Lung microvascular endothelial cell (primary cell): ENCODE measurements at places on chromosomes 3 and 15. TPM values are rescaled to one million over a fixed set of nuclear protein-coding genes. Genes with fewer than 3 reads are reported as not detected.

Gene TRIM69
- 6.1 and 8.5 TPM in 2 replicates for total RNA-seq

Gene SMCO1
- not detected in 2 replicates for total RNA-seq

Gene FBXL2
- 7.8 and 8.9 TPM in 2 replicates for total RNA-seq

Gene ITGB5
- total RNA-seq, result 49.2 and 90.2 TPM in 2 replicates

Gene SLC22A14
- total RNA-seq, result not detected in 2 replicates

Gene AGBL1
- total RNA-seq, result not detected in 2 replicates

Gene NUP210
- total RNA-seq, result 0.20 and 0.22 TPM in 2 replicates

Gene NLGN1
- total RNA-seq, result 0.20 and 0.65 TPM in 2 replicates

Gene TGM4
- under 0.01 TPM in 1 of 2 replicates, not detected in the other for total RNA-seq

Gene LRTM1
- not detected in 2 replicates for total RNA-seq

Gene TAGLN3
- not detected in 2 replicates for total RNA-seq

- no peak for DNase-seq
Measured at GRCh38 chr3:183814240-183814639, 11.1 kb downstream of the MAP6D1 start.

DNA sequence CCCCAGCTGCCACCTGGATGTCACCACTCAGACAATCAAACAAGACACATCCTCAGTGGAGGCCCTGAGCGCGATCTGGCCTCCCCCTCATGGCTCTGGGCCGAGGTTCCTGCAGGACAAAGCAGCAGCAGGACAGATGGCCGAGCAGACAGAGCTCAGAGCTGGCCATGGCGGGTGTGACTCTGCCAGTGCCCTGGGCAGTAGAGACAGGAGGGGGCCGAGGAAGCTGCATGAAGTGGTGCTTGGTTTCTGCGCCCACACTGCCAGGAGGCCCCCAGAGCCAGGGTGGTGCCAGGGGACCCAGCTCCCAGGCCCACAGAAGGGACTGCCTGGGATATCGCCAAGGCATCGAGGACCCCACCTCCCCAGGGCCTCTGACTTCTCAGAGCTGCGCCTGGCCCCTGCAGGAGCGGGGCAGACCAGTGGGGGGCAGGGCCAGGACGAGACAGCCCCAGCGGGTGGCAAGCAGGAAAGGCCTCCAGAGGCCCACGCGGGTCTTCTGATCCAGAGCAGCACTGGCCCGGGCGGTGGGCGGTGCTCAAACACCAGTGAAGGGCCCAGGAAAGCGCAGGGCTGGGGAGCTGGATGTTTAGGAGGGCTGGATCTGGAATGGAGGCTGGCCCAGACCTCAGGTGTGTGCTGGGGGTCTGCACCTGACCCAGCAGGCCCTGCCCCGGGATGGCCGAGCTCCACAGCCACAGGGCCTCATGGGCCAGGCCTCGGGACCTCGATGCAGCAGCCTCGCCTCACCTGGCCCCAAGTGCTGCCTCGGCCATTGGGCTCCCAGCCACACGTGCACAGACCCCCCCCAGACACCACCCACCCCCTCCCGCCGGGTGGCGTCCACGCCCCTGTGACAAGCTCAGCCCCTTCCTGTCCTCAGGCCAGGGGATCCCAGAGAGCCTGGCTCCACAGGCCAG is 76.0 kb downstream of the GOLGA8G start:
- no peak for DNase-seq

GRCh38 chr3:194321693-194322640 is 29.2 kb downstream of the CPN2 start:
- DNase-seq, result no peak

DNA sequence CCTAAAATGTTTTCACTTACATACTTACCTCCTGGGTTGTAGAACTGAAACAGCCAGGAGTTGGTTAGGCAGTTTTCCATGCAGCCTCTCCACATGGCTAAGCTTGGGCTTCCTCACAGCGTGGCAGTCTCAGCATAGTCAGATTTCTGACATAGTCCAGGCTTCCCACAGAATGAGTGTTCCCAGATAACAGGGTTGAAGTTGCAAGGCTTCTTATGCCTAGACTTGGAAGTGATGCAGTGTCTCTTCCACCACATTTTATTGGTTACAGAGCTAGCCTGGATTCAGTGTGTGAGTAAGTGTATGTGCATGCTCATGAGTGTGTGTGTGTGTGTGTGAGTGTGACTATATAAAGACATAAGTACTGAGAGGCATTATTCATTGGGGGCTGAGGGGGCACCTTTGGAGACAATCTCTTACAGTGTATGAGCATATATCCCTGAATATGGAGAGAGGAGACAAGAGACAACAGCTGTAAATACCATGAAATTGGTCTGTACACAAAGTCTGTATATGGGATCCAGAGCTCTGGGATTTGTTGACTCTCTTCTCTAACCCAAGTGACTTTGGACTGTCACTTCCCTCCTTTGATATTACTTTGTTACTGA is 78.1 kb downstream of the ZNF621 start:
- DNase-seq, result no peak

DNA sequence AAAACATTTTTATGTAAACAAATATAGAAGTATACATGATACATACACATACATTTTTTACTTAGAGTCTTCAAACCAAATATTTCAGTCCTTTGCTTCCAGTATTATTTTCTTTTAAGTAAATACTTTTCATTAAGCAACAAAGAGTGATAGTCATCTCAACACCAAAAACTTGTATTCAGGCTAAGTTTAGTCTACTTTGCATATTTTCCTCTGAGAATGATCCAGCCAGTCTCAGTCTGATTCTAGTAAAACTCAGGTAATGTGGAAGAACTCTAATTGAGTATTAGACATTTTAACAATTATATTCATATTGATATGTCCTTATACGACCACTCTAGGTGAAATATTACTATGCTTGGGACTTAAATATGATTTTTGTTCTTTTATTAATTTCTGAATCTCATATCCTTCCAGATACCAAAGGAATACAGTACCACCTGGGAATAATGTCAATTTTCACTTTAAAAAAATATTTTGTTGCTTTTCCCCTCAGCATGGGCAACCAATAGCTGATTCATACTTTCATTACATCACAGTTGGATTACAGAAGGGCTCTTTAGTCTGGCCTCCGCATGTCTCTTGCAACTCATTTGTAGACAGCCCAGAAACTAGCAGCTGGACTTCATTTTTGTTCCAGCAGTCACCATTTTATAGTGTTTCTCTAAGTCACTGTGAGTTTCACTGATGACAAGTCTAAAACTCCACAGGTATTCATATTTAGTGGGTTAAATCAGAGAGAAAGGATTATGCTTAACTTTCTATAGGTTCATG is 390.4 kb downstream of the ZBTB20 start:
- DNase-seq, result no peak

- DNase-seq, result no peak
Measured at GRCh38 chr3:24426896-24427295, 67.8 kb downstream of the THRB start.

DNA sequence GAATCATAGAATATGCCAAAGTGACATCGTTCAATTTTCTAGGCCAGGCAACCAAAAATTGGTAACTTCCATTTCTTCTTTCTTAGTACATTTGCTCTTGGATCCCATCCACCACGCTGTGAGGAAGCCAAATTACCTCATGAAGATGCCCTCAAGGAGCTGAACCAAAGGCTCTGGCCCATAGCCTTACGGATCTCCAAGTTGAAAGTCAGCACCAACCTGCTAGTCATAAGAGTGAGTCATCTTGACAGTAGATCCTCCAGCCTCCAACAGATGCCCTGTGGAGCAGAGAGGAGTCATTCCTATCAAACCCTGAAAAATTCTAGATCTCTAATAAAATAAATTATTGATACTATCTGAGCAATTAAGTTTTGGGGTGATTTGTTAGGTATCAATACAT is 322.5 kb upstream of the COL8A1 start:
- DNase-seq, result no peak

- no peak for DNase-seq
Measured at GRCh38 chr3:7696320-7696719, 805.3 kb upstream of the LMCD1 start.

GRCh38 chr3:152122851-152123250 is 145.9 kb upstream of the MBNL1 start:
- no peak for DNase-seq

DNA sequence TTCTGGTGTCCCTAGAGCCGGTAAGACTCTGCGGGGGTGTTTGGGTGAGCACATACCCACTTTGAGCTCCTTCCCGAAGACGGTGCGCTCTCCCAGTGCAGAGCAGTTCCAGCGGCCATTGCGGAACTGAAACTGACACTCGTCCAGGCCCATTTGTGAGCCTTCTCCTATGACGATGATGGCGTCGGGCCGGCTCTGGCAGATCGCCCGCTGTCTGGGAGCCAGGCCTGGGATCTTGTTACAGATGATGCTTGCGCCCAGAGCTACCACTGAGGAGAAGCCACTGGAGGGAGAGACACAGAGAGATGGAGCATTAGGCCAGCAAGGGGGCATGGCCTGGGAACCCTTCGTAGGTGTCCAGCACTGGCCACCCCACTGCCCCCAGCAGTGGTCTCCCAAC is 5.0 kb downstream of the WNT7A start:
- no peak for DNase-seq

DNA sequence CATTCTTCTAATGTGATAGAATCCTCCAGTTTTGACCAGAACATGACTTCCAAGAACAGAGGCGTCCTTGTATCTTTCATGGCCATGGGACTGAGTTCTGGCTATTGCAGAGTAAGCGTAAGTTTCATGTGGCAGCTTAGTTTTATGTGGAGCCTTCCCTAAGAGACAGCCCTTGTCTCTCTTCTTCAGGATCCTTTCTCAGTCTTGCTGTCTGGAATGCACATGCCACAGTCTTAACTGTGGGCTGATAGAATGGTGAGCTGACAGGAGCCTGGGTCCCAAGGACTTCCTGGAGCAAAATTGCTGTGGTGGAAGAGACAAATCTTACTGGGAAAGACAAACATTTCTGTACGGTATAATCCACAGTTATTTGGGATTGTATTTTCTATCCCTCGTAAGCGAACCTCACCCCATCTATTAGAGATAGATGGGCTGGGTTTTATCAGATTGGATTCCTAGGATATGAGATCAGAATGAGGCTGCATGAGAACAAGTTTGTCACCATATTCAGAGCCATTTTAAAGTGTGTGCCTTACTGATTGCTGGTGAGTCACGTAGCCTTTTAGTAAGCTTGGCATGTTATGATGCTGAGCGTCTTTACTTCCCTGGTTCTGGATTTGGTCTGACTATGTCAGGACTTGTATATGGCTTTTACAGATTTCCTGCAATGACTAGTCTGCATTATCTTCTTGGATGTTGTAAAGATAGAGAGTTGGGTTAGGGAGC is 32.8 kb downstream of the CDIN1 start:
- DNase-seq, result peak; percentile 85

- no peak for DNase-seq
Measured at GRCh38 chr3:126777366-126777765, 73.3 kb downstream of the CHCHD6 start.

- DNase-seq, result no peak
Measured at GRCh38 chr3:196175722-196176121, 35.5 kb downstream of the ZDHHC19 start.

DNA sequence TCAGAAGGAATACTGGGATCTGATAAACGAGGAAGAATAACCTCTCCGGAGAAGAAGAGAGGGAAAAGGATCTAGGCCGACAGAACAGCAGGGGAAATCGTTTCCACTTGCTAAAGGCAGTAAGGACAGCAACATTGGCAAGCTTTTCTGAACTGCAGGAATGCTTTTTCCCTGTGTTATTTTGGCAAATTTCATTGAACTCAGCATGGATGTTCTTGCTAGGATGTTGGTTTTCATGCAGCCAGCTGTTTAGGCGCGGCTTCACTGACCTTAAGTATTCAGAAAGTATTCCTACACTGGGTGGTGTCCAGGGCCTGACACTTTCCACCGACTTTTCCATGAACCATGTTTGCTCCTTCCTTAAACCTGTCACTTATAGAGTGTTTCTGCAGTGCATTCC is 489.7 kb downstream of the CNTN3 start:
- no peak for DNase-seq

- DNase-seq, result peak; percentile 80
Measured at GRCh38 chr15:68389936-68390817, 41.8 kb downstream of the ITGA11 start.

DNA sequence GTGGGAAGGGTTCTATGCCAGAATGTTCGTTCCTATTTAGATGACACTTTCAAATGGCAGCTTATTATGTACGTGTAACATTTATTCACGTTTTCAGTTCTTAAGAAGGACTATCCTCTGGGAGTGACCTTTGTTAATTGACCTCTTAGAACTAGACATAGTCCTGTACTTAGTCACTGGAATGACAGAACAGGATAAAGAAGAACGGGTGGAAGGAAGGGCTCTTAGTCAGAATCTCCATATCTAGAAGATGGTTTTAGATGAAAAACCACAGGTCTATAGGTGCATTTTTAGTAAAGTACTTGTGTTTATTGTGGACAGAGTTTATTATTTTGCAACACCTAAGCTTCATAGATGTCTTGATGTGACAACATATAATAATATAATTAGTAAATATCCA is 6.5 kb downstream of the METTL6 start:
- peak; percentile 58 for DNase-seq

GRCh38 chr15:68990992-68991500 is 23.4 kb upstream of the NOX5 start:
- DNase-seq, result no peak

GRCh38 chr3:45635475-45636256 is 41.1 kb downstream of the LIMD1 start:
- peak; percentile 26 for DNase-seq

GRCh38 chr3:177470197-177470941 is 273.1 kb upstream of the TBL1XR1 start:
- DNase-seq, result no peak

- DNase-seq, result no peak
Measured at GRCh38 chr3:81029861-81030260, 731.6 kb downstream of the GBE1 start.

- DNase-seq, result no peak
Measured at GRCh38 chr3:190041333-190042041, 79.2 kb downstream of the P3H2 start.

DNA sequence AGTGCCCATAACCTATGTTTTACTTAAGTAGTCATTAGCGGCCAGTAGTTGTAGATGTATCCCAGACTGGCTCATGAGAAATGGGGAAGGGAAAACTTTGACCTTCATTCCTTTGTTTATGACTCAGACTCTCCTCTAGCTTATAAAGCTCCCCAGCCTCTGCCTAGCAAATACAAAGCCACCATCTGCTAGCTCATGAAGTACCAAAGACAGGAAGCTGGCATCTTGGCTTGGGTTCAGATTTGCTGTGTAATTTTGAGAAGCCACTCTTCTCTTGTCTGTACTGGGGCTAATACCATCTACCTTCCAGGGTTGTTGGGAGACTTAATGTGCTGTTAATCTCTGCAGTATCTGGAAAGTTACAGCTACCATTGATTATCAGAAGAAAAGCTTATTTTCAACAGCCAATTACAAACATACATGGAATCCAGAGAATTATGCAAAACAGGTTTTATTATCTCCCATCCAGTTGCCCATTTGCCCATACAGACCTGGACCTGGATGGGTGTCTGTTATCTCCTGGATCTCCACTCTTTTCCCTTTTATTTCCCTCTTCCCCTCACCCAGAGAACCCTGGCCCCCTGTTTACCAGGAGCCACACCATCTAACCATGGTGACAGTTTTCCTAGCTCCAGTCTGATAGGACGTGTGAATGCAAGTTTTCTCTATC is 153.8 kb downstream of the SEMA6D start:
- no peak for DNase-seq

- DNase-seq, result no peak
Measured at GRCh38 chr15:86615411-86615810, 535.7 kb downstream of the AGBL1 start.
